ENCODE measurements at places on chromosomes 2 and 18. TPM values are rescaled to one million over a fixed set of nuclear protein-coding genes. Genes with fewer than 3 reads are reported as not detected.

Gene WNT10A
- not detected for total RNA-seq

DNA sequence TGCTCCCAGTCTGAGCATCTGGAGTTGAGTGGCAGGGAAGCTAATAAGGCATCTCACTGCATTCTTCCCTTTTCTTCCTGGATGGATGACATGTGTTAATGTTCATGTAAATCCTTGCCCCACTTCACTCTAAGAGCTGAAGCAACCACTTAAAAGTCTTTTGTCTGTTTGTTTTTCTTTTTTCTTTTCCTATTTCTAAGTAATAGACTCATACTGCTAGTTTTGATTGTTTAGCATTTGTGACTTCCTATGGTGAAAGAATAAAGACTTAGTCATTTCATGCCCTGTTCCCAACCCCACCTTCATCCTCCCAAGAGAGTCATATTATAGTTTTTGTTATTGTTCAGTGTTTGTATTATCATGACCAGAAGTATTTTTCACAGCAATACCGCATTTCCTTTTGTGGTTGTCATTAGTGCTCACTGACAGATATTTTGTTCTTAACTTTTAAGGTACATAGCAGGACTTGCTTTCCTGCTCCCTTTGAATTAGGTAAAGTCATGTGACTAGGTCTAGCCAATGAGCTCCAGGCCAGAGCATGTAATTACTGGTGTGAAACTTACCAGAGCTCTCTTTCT is 18.1 kb upstream of the SPP2 start:
- peak; percentile 87 for DNase-seq

Gene EFR3B
- 0.39 TPM for total RNA-seq

DNA sequence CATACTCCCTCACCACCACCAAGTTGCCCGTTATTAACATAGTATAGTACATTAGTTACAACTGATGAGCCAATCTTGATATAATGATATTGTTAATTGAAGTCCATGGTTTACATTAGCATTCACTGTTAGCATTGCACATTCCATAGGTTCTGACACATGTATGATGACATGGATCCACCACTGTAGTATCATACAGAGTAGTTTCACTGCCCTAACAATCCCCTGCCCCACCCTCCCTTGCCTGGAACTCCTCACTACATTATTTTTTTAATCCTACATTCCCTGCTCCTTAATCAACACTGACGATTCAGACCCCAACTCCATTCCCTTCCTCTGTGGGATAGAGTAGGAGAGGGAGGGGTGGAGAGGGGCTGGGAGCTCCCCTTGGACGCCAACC is 20.2 kb upstream of the ST3GAL5 start:
- DNase-seq, result no peak

DNA sequence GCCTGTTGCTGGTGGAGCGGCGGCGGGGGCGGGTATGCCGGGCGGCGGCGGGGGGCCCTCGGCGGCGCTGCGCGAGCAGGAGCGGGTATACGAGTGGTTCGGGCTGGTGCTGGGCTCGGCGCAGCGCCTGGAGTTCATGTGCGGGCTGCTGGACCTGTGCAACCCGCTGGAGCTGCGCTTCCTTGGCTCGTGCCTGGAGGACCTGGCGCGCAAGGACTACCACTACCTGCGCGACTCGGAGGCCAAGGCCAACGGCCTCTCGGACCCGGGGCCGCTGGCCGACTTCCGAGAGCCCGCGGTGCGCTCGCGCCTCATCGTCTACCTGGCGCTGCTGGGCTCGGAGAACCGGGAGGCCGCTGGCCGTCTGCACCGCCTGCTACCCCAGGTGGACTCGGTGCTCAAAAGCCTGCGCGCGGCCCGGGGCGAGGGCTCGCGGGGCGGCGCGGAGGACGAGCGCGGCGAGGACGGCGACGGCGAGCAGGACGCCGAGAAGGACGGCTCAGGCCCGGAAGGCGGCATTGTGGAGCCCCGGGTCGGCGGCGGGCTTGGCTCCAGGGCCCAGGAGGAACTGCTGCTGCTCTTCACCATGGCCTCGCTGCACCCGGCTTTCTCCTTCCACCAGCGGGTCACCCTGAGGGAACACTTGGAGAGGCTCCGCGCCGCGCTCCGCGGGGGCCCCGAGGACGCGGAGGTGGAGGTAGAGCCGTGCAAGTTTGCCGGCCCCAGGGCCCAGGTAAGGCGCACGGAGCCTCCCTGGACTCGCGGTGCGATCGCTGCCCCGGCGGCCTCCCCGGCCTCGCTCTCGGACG is 1.0 kb downstream of the ZCCHC2 start:
- peak; percentile 58 for DNase-seq
